ENCODE measurements at places on chromosomes 1 and 21. TPM values are rescaled to one million over a fixed set of nuclear protein-coding genes. Genes with fewer than 3 reads are reported as not detected.

DNA sequence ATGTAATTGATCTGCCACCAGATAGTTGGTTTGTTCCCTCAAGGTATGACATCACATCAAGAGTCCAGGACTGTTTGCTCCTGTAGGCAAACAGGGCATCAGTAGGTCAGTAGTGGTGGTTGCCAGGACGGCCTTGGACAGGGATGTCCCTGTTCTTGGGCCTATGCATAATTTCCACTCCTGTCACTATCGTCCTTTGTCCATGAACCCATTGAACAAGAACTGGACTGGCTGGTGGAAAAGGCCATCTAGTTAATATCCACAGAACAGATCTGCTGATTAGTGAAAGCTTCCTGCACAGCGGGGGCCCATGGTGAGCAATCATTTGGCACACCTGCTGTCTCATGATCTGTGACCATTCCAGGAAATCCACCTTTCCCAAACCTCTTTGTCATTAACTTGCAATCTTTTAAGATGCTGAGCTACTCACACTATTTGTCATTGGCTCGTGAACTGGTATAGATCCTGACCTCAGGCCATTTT, 12.4 kb upstream of the BSDC1 start:
- no peak for DNase-seq

- peak; percentile 93 for DNase-seq
These were observed 5.1 kb downstream of the HSPB7 start for GRCh38 chr1:16012590-16013219.

GRCh38 chr1:201542309-201543035, 3.5 kb downstream of the NAV1 start:
- no peak for DNase-seq

PADI2 gene
- total RNA-seq = 3.0 TPM

DNA sequence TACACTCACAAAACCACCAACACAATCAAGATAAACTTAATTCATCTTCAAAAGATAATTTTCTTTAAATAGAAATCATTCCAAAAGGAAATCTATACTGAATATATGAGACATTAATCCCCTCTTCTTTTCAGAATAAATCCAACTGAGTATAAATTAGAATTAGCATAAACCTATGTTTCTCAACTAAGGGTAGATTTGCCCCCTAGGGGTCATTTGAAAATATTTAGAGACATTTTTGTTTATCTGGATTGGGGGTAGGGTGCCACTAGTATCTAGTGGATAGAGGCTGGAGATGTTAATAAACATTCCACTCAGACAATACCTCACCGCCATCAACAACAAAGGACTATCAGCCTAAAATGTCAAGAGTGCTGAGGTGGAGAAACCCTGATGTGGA, 6.5 kb upstream of the TNFSF4 start:
- no peak for DNase-seq

GRCh38 chr21:37367703-37368540, 1.3 kb downstream of the DYRK1A start:
- no peak for DNase-seq

TRPM2 gene
- 0.11 TPM for total RNA-seq

Data from H9 (cell line).